Stimulated activated CD4-positive, alpha-beta T cell treated with anti-CD3 and anti-CD28 coated beads, Interleukin-2, amount 100 ng/mL, for 4 hours (primary cell): ENCODE measurements at places on chromosomes 6 and 20.

DNA sequence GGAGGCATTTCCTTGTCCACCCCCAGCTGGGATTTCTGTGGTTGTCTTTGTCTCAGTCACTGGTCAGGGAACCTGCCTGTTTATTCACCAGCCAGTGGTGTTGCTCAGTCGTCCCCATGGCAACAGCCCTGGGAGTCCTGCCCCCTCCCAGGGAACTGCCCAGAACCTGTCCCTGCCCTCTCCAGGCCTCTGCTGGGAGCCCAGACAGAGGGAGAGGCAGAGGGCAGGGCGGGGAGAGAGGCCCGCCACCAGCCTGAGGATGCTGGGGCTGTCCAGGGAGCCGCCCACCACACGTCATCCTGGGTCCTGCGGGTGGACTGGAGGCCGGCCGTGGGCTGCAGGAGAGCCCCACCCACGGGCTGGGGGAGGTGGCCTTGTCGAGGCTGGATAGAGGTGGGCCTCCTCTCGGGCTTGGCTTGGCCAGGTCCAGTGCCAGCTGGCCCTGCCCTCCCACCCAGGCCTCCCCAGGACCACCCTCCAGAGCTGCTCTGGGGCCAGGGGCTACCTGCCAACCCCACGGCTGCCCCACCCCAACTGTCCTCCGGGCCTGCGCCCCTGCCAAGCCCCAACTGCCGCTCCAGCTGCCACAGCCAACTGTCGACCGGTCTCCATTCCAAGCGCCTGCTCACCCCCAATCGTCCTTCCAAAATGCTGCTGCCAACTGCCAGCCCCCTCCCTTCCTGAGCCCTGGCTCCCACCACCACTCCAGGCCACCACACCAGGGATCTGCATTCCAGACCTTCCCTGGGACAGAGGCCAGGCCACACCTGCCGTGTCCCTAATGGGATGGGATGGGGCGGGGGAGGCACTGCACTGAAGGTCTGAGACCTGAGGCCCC is 4.2 kb upstream of the ZBTB46 start:
- no peak for DNase-seq

DNA sequence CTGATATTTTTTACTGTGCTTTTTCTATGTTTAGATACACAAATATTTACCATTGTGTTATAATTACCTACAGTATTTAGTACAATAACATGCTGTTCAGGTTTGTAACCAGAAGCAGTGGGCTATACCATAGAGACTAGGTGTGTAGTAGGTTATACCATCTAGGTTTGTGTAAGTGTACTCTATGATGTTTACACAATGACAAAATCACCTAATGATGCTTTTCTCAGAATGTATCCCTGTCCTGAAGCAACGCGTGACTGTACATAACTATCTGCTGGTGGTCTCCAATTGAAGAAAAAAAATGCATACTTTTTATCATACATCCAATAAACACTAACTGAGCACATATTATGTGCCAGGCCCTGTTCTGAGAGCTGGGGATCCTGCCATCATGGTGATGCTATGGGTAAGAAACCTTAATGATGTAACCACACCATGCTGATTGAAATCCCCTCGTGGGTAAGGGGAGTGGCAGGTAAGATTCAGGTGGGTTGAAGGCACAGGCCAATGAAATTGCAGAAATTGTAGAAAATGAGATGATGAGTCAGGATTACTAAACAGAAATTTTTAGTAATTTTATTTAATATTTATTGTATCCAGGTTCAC is 76.8 kb downstream of the FYN start:
- DNase-seq, result peak; percentile 33

DNA sequence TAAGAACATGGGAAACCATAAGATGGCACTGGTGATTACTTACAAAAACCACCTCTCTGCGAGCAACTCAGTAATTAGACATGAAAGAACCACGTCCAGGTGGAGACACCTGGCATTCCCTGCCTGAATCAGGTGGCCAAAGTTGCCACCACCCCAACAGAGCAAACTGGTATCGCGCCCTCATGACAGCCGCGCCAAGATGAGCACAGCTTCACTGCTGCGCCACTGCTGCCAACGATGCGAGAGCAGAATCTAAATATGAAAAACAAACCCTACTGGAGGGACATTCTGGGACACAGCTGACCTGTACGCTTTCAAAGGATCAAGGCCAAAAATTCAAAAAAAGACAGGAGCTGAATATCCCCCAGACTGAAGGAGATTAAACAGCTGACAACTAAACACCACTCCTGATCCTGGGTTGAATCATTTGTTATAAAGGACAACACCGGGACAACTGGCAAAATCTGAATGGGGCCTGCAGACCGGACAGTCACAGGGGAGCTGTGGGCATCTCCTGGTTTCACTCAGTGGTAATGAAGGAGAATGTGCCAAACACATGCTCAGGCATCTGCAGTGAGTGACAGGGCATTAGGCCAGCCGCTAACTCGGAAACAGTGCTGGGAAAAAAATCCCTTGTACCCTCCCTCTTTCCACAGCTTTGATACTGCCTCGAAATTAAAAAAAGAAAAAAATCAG is 17.4 kb downstream of the CST7 start:
- DNase-seq, result no peak

DNA sequence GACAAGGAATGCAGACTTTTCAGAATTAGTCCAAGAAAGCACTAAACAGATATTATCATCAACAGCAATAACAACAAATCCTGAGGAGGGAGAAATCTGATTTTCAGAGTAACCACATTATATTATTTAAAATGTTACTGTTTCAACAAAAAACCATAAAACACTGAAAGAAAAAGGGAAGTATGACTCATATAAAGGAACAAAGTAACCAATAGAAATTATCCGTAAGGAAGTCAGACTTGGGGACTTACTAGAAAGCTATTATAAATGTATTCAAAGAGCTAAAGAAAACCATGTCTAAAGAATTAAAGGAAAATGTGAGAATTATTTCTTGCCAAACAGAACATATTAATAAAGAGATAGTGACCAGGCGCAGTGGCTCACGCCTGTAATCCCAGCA is 98.1 kb downstream of the MYLK4 start:
- no peak for DNase-seq

DNA sequence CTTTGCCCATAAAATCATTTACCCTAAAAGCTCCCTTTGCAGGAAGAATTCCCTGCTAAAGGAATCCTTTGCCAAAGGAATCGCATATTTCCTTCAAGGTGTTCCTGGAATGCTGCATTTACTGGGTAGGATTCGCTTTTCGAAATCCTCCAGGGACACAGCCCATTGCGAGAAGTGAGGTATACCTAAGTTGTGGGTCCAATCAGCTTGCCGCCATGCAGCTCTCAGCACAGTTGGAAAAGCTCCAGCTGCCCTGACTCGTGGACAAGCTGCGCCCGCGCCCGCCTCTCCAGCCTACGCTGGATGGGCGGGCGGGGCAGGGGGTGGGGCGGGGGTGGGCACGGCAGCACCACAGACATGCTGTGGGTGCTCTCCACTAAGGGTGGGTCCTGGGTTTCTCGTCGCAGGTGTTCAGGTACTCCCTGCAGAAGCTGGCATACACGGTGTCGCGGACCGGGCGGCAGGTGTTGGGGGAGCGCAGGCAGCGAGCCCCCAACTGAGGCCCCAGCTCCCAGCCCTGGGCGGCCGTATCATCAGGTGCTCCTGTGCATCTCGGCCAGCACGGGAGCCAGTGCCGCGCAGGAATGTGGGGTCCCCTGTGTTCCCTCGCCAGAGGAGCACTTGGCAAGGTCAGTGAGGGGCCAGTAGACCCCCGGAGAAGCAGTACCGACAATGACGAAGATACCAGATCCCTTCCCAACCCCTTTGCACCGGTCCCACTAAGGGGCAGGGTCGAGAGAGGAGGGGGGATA is 1.4 kb downstream of the NNAT start:
- no peak for DNase-seq
